Effector memory CD4-positive, alpha-beta T cell (primary cell): ENCODE measurements at places on chromosomes 4 and X.

- DNase-seq: no peak
Observed at GRCh38 chrX:128518508-128518907, 466.3 kb upstream of the ACTRT1 start.

GRCh38 chr4:38281371-38282071 is 321.3 kb downstream of the PTTG2 start:
- DNase-seq: no peak

DNA sequence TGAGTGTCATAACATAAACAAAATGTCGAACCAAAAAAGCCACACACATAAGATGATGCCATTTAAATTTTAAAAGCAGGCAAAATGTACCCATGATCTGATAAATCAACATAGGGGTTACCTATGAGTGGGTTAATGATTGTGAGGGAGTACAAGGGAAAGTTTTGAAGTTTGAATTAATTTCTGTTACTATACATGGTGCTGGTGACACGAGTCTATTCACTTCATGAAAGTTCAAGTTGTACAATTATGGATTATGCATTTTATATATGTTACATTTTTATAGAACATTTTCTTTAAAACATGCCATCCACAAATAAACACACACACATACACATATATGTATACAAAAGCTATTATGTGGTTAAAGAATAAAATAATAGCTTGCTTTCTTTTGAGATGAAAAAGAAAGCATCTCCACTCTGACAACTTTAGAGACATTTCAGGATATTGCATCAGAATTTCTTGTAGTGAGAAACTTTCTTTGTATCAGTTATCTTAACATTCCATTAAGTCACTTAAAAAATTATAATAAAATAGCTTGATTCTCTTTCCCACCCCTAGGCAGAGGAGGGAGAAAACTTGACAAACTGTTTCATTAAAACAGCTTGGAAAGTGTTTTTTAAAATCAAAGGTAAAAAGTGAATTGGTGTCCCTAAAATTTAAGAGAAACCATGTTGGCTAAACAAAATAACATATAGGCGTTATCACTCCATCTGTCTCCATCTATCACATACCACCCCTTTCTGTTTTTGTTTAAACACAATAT is 891.8 kb upstream of the NDST4 start:
- no peak for DNase-seq

DNA sequence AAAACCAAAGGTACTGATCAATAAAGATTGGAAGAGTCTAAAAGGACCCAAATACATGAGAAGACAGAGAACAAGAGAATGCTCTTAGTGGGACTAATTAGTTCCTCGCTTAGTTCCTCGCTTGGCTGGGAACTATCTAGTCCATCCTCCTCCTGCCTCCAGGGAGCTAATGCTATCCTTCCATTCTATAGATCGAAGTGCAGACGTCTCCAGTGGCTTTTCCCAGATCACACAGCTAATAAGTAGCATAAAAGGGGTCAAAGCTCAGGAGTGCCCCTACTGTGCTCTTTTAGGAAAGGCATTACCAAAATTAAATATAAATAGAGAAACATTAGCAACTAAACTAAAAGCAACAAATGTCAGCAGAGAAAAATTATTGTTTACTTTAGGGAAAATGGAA is 42.3 kb upstream of the PPARGC1A start:
- no peak for DNase-seq

GRCh38 chrX:149527705-149528104 is 13.1 kb upstream of the EOLA1 start:
- DNase-seq: no peak

- no peak for DNase-seq
Observed at GRCh38 chr4:163350672-163351071, 7.0 kb downstream of the NPY5R start.

DNA sequence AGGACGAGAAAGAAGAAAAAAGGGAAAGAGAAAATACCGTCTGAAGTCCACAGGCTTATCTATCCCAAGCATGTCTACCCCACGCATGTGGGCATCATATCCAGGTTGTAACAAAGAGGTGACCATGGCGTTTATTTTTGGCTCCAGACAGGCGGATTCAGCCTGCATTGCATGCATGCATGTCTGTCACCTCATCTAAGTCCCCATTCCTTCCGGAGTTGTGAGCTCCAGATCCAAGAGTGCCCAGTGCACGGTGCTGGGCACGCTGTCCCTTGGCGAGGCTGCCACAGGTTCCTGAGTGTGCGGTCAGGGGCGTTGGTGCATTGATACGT is 905 bp upstream of the GALNTL6 start:
- DNase-seq: no peak

GRCh38 chr4:149723065-149723464 is 92.6 kb downstream of the IQCM start:
- no peak for DNase-seq

GRCh38 chrX:10130354-10130753 is 26.4 kb upstream of the CLCN4 start:
- no peak for DNase-seq

GRCh38 chr4:121168446-121169281 is 4.5 kb upstream of the TNIP3 start:
- DNase-seq: no peak

DNA sequence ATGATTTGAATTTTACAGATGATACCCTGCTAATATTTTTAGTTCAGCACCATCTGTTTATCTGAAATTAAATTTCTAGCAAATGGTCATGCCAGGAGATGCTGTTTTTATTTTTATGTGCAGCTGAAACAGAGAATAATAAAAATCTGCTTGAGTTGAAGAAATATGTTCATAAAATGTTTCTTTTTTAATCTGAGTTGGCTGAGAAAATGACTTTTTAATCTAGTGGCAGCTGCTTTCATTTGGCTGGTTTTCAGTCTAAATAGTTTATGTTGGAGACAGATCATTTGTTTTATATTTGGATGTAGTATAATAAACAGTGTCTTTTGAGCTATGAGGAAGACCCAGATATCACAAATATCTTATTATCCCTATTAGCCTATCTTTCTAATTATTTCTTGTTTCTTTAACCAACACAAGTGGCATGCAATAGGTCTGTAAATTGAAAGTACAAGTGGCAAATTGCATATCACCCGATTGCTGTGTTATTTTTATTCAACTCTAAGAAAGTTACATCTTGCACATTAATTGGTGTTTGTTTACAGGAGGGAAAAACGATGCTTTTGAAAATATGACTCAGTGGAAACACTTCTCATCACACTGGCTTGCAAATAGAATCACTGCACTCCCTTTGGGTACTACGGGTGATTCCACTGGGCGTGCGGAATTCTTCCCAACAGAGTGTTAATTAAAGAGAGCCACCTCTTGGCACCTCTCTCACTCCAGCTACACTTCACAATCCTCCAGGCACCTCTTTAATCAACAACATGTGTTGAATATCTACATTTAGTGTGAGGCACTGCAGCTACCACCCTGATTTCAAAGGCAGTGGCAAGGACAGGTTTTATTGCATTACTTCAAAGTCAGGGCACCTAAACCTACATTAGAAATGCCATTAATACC is 51.7 kb upstream of the AP1S2 start:
- DNase-seq: no peak

- peak; percentile 60 for DNase-seq
Observed at GRCh38 chrX:107776649-107777535, 641 bp upstream of the NCBP2L start.

DNA sequence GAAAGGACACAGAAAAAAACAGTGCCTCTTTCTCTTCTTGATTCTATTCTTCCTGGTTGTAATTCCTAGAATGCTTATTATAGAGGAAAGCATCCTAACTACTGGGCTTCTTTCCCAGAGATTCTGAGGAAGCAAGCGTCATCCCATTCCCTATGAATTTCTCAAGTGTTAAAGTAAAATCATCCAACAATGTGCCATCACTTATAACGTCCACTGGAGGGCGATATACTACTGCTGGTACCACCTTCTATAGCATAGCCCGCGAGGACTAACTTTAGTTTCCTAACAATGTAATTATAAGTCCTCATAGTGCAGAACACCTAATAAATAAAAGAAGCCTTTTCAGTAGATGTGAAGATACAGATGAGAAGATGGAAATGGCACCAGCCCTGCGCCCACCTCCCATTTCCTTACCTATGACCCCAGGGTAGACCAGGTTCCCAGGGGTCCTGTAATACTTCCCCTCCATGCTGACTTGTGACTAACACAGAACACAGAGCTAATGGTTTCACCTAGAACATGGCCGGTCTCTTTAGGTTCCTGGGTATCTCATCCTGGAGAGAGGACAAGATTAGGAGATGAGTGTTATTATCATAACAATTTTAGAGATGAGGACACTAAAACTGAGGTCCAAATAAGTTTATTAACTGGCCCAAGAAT is 4.2 kb downstream of the CENPVL3 start:
- no peak for DNase-seq

DNA sequence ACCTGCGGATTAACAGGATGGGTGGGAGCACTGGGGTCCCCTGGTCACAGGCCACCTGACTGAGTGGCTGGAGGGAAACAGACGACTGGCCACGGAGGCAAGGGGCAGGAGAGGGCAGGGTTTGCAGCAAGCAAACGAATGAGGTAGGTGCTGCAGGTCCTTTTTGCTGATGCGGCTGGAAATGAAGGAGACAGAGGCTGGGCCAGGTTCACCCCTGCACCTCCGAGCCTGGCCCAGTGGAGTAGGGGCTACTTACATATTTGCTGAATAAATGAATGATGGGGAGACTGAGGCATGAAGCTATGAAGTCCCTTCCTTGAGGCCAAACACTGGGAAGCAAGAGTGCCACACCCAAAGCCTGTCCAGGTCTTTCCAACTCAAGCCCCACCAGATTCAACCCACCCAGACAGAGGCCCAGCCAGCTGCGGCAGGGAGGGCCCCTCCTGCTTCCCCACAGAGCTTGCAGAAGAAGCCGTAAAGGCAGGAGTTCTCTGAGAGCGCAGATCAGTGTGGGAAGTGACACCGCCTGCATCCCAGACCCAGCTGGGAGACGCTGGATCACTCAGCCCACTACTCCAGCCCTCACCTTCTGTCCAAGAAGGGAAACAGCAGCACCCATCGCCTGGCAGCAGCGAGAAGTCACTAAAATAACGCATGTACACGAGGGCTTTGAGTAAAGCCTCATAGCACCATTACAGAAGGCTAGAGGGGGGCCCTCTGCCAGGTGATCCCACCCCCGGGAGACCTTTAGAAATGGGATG is 36.1 kb upstream of the C4orf50 start:
- no peak for DNase-seq

- no peak for DNase-seq
Observed at GRCh38 chr4:38189445-38189844, 229.2 kb downstream of the PTTG2 start.

GRCh38 chr4:35912174-35912573 is 332.1 kb downstream of the ARAP2 start:
- no peak for DNase-seq

DNA sequence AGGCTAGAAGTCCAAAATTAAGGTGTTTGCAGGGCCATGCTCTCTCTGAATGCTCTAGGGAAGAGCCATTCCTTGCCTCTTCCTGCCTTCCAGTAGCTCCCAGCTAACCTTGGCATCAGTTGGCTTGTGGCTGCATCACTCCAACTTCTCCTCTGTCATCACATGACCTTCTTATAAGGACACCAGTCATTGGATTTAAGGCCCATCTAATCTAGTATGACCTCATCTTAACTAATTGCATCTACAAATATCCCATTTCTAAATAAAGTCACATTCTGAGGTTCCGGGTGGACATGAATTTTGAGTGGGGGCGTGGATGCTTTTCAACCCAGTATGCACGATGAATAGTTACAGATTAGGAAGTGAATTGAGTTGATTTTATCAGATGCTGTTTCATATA is 89.7 kb downstream of the DOCK11 start:
- no peak for DNase-seq

DNA sequence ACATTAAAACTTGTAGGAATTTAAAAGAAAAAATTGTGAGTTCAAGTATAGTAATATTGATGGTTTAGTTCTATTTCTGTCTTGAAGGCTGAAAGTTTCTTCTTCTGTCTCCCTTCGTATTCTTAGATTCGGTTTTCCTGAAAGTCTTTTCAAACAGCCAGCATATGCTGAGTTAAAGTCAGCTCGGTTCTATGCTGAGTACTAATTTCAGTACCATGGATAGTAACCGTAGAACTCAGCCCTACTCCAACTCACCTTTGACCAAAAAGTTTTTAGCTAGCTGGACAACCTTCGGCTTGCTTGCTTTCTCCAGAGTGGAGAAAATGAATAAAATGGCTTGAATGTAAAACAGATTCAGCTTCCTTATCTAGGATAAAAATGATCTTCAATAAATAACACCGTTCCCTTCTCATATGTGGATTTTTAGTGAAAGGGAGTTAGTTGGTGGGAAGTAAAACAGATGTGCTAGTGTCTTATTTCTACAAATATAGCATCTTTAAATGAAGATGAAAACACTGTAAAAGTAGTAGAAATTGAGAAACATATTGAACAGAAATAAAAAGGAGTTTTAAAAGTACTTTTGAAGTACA is 5.2 kb downstream of the POU4F2 start:
- no peak for DNase-seq

DNA sequence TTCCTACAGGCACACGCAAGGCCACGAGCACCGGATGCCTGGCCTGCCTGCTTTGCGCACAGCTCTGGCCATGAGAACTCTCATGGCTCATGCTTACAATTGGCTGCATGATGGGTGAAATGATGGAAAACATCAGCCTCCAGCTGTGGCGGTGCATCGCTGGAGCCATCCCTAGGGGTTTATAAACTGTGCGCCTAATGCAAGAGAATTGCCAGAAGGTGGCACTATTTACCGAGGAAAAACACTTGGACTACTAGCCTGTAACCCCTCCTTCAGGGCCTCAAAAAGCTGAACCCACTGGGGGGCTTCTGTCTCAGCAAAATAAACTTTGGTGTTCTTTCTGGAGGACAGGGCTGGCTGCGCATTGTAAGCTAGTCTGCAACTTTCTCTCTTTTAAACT is 51.9 kb downstream of the PHKA2 start:
- no peak for DNase-seq

GRCh38 chrX:74520291-74520690 is 94.1 kb downstream of the RLIM start:
- no peak for DNase-seq

- no peak for DNase-seq
Observed at GRCh38 chr4:140174543-140174942, 20.6 kb upstream of the MAML3 start.

DNA sequence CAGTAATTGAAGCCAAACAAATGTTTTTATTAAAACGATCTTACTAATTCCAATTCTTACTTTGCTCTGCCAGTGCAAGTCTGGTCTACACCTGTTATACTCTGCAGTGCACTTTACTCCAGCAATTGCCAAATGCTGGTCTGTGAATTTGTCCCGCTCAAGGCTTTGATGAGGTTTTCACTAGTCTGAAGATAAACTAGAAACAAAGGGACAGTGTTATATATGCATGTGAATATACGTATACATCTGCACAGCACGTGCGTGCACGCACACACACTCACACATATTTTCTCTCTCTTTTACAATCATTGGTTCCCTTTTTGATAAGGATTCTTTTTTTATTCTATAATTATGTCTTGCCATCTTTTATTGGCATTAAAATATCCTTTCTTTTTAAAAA is 88.5 kb upstream of the LCORL start:
- DNase-seq: no peak

GRCh38 chrX:42837747-42838146 is 59.8 kb upstream of the PPP1R2C start:
- no peak for DNase-seq
